ENCODE measurements at places on chromosomes 6 and 20.
A peak's percentile ranks its signal among the peaks of the same experiment; 100 is the strongest.

- H3K36me3 ChIP-seq, result no peaks in the 10 kb centered on the region
- no peak overlapping the region for H3K4me3 ChIP-seq
- no peak for DNase-seq
- H3K27me3 ChIP-seq, result no peaks in the 10 kb centered on the region
- H3K4me1 ChIP-seq, result no peaks in the 10 kb centered on the region
These were observed 135.9 kb downstream of the KHDRBS2 start for GRCh38 chr6:62150048-62150663.

DNA sequence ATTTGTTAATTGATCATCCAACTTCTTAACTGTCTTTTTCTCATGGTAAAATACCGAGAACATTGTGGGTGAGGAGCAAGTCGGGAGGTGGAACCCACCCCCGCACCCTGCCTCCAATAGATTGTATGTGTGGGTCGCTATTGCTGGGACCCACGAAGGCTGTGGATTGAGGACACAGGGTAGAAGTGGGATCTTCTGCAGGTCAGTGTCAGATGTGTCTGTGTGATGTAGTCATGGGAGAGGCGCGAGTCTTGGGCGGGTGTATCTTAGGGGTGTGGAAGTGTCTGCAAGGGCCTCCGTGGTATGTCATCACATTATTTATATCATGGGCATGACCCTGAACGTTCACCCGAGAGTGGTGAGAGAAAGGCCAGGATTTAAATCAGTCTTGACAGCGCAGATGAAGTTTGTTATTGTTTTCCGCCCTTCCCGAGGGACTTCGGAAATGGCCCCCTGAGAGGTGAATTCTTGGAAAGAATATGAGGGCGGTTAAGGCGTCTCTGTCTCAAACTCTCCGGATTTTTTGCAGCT is 472 bp upstream of the PAQR8 start:
- H3K36me3 ChIP-seq, result 0 out of 2 replicates have a peak, but pooled peaks cover 2% of the 10 kb centered on the region
- no peak for DNase-seq
- H3K27me3 ChIP-seq, result no peaks in the 10 kb centered on the region
- peak overlapping the region; percentile 94 for H3K4me3 ChIP-seq
- peak overlapping the region; percentile 80 for H3K27ac ChIP-seq

DNA sequence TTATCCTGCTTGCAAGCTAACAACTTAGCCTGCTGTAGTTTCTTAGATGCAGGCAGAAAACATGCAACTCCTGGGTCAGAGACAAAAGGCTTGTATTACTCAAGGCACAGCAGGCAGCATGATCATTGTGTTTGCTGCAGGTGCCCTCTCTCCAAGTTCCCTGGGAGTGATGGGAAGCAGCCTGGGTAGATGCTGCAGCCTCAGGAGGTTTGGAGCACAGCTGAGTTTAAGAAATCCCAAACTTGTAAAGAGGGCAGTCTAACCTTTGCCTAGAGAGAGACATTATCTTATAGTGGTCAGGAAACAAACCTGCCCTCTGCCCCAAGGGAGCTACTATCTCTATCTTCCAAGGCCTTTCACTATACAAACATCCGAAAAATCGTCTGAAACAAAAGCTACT is 61.1 kb downstream of the PFDN4 start:
- no peaks in the 10 kb centered on the region for H3K36me3 ChIP-seq
- DNase-seq, result no peak
- H3K27ac ChIP-seq, result no peak overlapping the region
- no peak overlapping the region for H3K4me3 ChIP-seq
- no peaks in the 10 kb centered on the region for H3K27me3 ChIP-seq
- H3K4me1 ChIP-seq, result no peaks in the 10 kb centered on the region

DNA sequence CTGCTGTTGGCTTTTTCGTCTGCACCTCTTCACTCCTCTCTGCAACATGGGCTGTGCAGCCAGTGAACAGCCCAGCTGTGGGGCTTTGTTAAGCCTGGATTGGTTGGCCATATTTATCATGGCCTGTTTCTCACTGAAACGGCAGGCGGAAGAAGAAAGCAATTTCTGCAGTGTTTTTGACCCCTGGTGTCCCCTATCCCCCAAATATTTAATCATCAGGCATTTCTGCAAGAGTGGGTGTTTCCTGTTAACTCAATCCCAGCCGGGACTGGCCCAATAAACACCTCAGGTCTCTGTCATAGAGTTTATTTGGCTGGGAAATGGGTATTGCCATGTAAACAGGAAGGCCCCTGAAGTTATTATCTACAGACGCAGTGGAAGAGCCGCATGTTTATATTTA is 174.8 kb upstream of the SUPT3H start:
- DNase-seq, result no peak
- peaks cover 2% of the 10 kb centered on the region for H3K27me3 ChIP-seq
- H3K36me3 ChIP-seq, result no peaks in the 10 kb centered on the region

DNA sequence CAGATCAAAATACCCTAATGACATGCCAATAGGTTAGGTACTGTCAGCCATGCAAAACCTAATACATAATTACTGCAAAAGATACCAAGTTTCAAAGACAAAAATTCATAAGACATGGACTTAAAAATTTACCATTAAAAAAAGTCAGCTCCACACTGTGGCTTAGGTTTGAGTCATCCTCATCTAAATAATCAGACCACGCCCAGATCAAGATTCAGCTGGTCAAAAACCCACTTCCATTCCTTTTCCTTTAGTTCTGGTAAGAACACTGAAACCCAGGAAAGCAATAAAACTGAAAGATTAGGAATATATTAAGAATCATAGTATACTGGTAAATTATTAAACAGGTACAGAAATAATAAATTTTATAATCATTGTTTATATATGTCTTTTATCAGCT is 81.0 kb upstream of the ASF1A start:
- H3K36me3 ChIP-seq, result peaks cover 2% of the 10 kb centered on the region
- DNase-seq, result no peak
- H3K4me3 ChIP-seq, result no peak overlapping the region
- peaks cover 26% of the 10 kb centered on the region for H3K4me1 ChIP-seq
- no peaks in the 10 kb centered on the region for H3K27me3 ChIP-seq

DNA sequence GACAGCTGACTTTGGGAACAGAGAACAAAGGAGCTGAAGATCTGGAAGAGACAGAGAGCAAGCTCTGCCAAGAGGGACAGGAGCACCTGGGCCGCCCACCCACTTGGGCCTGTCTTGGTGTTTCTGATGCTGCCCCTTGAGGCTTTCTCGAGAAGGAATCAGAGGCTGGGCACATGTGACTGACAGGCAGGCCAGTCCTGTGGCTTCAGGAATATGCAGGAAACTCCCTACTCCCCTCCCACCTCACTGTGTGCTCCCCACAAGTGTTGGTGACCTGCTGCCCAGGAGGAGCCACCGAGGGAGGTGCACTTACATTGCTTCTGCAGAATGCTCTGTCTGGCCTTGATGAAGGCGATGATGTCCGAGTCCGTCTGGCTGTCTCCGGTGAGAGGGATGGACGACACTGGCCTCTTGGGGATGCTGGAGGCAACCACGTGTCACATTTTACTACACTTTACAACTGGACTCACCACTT is 20.9 kb upstream of the KCNK16 start:
- DNase-seq, result no peak
- no peaks in the 10 kb centered on the region for H3K36me3 ChIP-seq
- H3K27me3 ChIP-seq, result no peaks in the 10 kb centered on the region
- H3K4me1 ChIP-seq, result peaks cover 7% of the 10 kb centered on the region
- no peak overlapping the region for H3K27ac ChIP-seq

DNA sequence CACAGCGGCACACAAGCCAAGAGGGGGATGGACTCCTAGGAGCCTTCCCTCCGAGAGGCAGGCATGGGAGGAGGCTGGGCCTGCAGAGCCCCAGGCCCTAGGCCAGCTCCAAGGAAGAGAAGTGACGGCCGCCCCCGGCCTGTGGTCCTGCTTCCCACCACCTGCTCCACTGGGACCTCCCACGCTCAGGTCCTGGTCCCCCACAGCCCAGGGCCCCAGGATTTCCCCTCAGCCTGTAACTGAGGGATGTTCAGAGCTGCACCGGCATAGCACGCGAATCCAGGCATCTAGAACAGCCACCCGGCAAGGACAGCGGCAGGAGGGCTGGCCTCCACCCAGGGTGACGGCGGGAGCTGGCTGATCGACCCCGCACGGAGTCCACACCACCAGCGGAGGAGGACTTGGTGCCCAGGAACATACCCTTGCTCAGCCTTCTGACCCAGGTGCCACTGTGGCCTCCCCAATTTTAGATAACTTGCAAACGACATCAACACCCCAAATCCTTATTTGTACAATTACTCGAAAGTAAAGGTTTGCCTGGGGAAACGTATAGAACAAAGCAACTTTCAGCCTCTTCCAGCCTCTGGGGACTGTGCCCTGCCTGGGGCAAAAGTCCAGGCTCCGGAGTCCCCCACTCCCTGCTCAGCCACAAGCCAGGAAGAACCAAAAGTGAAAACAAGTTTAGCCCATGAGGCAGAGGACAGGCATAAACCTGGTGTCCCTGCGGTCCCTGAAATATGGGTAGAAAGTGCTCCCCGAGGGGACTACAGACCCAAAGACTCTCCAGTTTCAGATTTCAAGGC is 3.5 kb downstream of the GATA5 start:
- peaks cover 7% of the 10 kb centered on the region for H3K27me3 ChIP-seq
- H3K27ac ChIP-seq, result no peak overlapping the region
- no peaks in the 10 kb centered on the region for H3K36me3 ChIP-seq
- no peak overlapping the region for H3K4me3 ChIP-seq

DNA sequence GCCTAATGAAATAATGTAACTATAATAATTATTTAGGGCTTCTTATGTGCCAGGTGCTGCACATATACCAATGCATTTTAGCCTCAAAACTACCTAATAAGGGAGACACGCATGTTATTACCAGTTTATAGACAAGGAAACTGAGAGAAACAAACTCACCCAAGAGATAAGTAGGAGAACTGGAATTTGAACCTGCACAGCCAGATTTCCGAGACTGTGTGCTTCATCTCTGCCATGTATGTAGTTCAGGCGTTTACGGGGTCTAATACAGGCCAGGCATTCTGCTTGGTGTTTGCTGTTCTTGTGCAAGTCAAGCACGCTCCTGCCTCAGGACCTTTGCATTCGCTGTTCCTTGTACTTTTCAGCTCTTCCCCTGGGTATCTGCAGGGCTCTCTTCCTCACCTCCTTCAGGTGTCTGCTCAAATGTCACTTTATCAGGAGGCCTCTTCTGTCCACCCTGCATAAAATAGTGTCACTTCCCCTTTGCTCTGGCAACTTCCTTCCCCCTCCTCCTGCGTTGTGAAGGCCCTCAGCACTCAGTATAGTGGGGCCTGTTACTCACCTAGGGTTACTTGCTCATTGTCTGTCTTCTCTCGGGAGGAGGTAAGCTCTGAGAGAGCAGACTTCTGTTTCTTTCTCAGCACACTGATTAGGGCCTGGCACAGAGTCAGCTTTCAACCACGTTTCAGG is 6.1 kb upstream of the NSFL1C start:
- DNase-seq, result no peak
- H3K27me3 ChIP-seq, result no peaks in the 10 kb centered on the region
- H3K27ac ChIP-seq, result no peak overlapping the region
- H3K4me1 ChIP-seq, result peaks cover 3% of the 10 kb centered on the region

DNA sequence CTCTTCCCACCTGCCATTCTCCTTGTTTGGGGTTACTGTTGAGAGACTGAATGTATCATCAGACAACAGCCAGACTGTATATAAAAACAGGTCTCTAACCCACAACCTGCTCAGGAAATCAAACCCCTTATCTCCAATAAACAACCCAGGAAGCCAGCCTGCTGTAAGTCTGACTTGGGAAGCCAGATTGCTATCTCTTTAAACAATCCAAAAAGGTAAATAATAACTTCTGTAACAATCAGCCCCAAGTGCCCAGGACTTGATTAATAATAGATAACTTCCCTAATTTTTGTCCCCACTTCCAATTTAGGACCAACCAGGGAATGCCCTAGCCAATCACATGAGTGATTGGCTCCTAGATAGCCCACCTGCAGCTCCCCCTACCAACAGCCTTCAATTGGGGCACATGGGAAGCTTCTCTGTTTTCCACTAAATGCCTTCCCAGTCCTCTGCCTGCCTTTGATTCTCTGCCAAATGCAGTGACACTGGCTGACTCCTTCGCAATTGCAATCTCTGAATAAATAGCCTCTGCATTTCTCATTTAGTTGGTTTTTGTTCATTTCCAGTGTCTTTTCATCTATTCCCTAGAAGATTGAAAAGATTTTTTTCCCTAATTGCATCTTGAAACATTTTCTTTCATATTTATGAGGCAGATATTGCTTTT is 117.1 kb upstream of the TAB2 start:
- H3K4me1 ChIP-seq, result no peaks in the 10 kb centered on the region
- H3K27ac ChIP-seq, result no peak overlapping the region
- no peak for DNase-seq
- H3K27me3 ChIP-seq, result no peaks in the 10 kb centered on the region
- H3K4me3 ChIP-seq, result no peak overlapping the region
- H3K36me3 ChIP-seq, result no peaks in the 10 kb centered on the region

GRCh38 chr6:117829594-117830319 is 77.3 kb upstream of the SLC35F1 start:
- H3K27ac ChIP-seq, result no peak overlapping the region
- H3K27me3 ChIP-seq, result no peaks in the 10 kb centered on the region
- no peak overlapping the region for H3K4me3 ChIP-seq
- H3K4me1 ChIP-seq, result no peaks in the 10 kb centered on the region
- no peaks in the 10 kb centered on the region for H3K36me3 ChIP-seq

DNA sequence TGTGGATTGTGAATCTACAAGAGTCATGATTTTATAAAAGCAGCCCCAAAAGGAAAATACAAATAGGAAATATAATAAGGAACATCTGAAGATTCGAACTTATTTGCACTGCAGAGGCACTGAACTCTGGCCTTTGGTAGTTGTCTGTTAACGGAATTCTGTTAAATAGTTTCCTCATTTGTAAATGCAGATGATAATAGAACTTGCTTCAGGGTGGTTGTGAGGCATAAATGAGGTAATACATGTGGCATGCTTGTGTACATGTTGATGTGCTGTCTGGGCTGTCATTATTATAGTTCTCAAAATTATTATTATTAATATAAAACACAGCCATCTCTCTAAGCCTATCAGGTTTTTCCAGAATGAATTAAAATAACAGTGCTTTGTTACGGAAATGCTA is 302.0 kb downstream of the NRN1 start:
- H3K27ac ChIP-seq, result no peak overlapping the region
- no peaks in the 10 kb centered on the region for H3K27me3 ChIP-seq
- no peaks in the 10 kb centered on the region for H3K4me1 ChIP-seq
- H3K4me3 ChIP-seq, result no peak overlapping the region
- no peaks in the 10 kb centered on the region for H3K36me3 ChIP-seq

Measured in GM12878 (cell line).